A172 (cell line): ENCODE measurements at places on chromosomes 6 and 20. TPM values are rescaled to one million over a fixed set of nuclear protein-coding genes. Genes with fewer than 3 reads are reported as not detected.

SMPDL3A gene
- total RNA-seq: 5.3 and 6.3 TPM in 2 replicates

RBM12 gene
- 50.9 and 51.3 TPM in 2 replicates for total RNA-seq

SYCP2L gene
- total RNA-seq: 0.07 and 0.57 TPM in 2 replicates

TRIM40 gene
- not detected in 2 replicates for total RNA-seq

WFDC5 gene
- not detected in 2 replicates for total RNA-seq

SMIM28 gene
- total RNA-seq: not detected in 2 replicates

MEI4 gene
- total RNA-seq: not detected in 2 replicates

FAM83C gene
- 0.24 TPM in 1 of 2 replicates, not detected in the other for total RNA-seq

SSTR4 gene
- total RNA-seq: not detected in 2 replicates

MYL9 gene
- 9.4 and 9.8 TPM in 2 replicates for total RNA-seq

TAB2 gene
- 20.9 and 26.6 TPM in 2 replicates for total RNA-seq

SIRPD gene
- not detected in 2 replicates for total RNA-seq

EFCAB8 gene
- not detected in 2 replicates for total RNA-seq

SAMD3 gene
- 0.07 and 0.28 TPM in 2 replicates for total RNA-seq

- no peak for DNase-seq
Measured at GRCh38 chr20:60180986-60181385, 222.8 kb downstream of the CDH26 start.

DNA sequence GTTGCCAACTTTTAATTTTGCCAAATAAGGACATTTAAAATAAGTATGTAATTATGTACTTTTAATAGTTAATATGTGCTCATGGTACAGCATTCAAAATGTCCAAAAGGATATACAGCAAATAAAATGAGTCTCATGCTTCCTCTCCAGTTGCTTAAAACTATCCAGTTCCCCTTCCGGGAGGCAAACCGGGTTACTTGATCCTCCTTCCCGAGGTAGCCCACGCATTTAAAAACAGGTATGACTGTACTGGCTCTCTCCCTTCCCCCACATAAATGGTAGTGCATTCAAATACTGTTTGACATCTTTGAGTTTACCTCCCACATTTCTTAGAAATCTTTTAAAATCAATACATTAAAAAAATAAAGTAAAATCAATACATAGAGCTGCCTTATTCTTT lies 66.4 kb downstream of the PHF20 start:
- DNase-seq: no peak

GRCh38 chr6:163777716-163778115 lies 363.2 kb downstream of the QKI start:
- no peak for DNase-seq

DNA sequence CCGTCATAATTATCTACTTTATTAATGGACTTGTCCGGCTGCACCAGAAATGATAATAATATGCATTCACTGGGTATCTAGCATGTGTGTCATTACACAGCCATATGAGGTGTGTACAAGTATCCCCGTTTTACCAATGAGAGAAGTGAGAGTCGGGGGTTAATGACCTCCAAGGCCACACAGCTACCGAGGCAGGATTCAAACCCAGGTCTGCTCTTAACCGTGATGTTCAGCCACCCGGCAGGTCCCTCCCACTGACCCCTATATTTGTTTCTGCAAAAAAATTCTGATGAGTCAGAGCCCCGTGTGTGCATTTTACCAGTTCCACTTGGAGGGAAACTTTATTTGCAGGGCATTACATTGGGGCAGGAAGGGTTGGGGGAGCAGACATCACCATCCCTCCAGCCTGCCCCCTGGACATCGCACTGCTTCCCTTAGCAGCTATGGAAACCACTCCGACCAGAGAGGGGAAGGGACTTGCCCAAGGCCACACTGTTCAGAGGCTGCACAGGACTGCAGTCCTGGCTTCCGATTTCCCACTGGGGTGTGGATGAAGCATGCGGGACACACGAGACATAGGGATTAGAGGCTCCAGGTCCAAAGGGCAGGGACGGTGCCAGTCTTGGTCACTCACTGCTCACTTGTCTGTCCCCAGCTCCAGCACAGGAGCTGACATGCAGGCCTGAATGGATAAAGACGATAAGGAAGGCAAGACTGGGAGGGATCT lies 10.1 kb upstream of the SRC start:
- peak; percentile 23 for DNase-seq

- no peak for DNase-seq
Measured at GRCh38 chr6:81093051-81093450, 659.4 kb downstream of the TENT5A start.

- DNase-seq: no peak
Measured at GRCh38 chr6:28258877-28259777, at the start of gene NKAPL. Gene NKAPL, plus strand, starts transcription at chr6:28259297. Its CDS starts 75 bp downstream, at chr6:28259372.

DNA sequence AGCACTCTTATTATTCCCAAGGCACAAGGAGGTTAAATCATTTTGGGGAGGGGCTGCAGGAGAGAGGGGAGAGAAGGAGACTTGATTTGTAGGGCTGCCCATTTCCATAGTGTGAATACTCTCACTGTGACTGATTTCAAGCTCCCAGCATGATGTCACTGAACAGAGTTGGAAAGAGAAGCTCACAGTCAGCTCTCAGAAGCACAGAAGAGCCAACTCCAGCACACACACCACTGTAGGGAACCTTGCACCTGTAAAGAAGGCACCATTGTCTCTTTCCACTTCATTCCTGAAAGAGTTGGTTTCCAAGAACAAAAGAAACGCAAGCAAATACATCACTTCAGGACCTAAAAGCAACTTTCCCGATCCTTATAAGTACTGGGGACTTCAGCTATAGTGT lies 12.7 kb upstream of the STK35 start:
- no peak for DNase-seq

DNA sequence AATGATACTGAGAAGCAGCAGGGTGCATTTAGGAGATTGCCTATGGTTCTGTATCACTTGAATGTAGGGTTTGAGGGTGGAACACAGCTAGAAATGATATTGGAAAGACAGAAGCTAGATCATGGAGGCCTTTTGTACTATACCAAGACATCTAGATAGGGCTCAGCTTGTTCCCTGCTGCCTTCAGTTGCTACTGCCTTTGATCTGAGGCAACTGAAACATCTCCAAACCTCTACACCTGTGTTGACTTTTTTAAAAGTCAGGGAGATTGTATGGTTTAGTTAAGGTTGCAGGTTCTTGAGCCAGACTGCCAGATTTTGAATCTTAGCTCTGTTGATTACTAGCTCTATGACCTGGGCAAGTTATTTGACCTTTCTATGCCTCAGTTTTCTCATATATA lies 12.7 kb downstream of the BLTP3A start:
- DNase-seq: no peak

DNA sequence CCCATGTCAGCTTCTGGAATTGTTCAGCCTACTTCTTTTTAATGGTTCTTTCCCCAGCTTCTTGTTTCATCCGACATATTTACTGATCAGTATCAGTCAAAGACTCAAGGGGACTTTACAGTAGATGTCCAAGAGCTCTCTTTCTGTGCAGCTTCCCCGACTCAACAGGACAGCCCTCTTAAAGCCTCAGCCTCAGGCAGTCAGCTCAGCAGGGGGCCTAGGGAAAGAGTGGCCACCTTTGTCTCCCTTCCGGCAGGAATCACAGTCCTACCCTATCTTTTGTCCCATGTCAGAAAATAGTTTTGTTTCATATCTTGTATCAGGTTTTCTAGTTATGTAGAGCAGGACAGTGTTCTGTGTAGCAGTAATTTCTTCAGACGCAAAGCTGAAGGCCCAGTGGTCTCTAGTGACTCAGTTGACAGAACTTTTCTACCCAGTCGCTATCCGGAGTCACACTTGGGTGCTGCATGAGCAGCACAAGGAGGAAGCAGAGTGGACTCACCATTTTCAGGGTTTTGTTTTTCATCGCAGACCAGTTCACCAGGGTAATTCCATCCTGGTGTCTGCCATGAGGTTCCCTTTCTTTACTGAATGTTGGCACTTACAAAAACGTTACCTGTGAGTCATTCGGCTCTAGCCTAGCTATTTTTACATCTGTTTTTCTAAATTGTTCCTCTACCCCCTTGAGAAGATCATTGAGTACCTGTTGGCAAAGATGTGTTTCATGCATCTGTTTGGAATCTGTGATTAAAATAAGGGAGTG lies 47.7 kb downstream of the SPATA2 start:
- no peak for DNase-seq

DNA sequence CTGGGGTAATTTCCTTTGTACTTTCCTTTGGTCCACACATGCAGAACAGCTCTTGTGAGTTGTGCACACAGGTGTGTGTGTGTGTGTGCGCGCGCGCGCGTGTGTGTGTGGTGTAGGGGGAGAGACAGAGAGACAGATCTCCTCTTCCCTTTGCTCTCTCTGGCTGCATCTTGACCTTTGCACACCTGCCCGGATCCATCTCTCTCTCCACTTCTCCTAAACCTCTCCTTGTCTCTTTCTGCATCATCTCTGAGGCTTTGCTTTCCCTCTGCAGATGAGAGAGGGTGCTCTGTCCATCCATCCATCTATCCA lies 67.0 kb downstream of the SRC start:
- no peak for DNase-seq

- DNase-seq: peak; percentile 12
Measured at GRCh38 chr6:96522465-96523009, 931 bp downstream of the UFL1 start.

DNA sequence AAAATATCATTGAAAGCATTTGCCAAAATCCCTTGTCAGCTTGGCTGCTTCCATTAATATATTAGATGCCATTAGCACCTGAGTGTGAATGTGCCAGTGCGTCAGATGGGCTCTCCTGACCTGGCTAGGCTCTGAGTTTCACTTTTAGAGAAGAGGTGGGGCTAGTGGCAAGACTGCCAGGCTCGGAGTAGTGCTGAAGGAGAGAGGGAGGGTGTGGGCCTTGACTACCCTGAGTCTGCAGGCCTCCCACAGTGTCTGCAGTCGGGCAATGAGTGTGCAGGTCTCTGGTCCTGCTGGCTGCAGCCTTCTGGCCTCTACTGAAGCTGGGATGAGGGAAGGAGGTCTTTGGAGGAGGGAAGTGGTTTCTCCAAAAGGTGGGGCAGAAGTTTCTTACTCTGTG lies 34.6 kb upstream of the PNPLA1 start:
- DNase-seq: no peak

- DNase-seq: no peak
Measured at GRCh38 chr20:61692479-61692878, 373.2 kb downstream of the TAF4 start.

- no peak for DNase-seq
Measured at GRCh38 chr20:58628491-58629214, 22.4 kb upstream of the STX16 start.

- DNase-seq: no peak
Measured at GRCh38 chr20:10357061-10357708, 76.8 kb downstream of the MKKS start.

GRCh38 chr6:87936065-87936464 lies 111.6 kb upstream of the SPACA1 start:
- DNase-seq: no peak

- no peak for DNase-seq
Measured at GRCh38 chr6:122222761-122223160, 176.7 kb upstream of the HSF2 start.

- no peak for DNase-seq
Measured at GRCh38 chr20:47531458-47531857, 29.8 kb downstream of the NCOA3 start.

DNA sequence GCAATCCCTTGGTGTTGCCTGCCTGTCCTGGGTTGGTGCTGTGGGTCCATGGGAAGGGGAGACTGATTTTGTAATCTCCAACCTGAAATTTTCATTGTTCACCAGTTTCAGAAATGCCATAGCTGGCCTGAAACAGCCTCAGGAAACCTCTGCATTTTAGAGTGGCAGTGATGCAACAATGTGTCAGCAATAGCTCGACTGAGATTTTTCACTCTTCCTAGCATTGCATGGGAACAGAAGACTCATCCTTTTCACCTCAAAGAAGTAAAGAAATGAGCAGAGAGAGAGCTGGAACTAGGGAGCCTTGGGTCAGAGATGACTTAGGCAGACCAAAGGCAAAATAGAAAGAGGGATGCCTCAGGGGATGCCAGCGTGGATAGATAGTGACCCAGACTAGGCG lies 23.7 kb upstream of the TMEM14A start:
- DNase-seq: no peak

DNA sequence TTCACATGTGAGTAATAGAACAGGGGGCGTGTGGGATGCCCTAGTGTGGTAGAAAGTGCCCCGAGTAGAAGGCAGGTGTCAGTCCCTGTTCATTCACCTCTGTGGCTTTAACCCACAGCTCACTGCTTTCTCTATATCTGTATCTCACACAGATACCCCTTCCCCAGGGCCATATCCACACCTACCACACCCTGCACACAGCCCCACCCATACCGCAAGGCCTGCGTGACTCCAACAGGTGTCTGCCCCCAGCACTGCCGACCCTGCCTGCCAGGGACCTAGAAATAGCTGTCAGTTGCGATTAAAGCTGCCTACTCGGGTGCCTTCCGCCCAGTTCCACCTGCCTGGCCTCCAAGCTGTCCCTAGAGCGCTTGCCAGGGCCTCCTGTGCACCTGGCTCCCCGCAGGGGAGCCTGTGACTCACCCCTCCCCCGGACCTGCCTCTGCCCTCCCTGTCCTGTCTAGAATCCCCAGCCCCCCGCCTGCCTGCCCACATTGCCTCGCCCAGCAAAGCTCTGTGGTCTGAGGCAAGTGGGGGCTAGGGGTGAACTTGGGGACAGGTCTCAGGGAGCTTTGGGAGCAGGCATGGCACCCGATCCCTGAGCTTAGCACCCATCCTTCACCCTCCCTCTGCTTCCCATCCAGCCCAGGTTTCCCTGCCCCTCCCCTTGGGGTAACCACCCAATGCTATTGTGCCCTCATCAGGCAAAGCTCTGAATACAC lies 38.3 kb upstream of the ID1 start:
- DNase-seq: peak; percentile 59

DNA sequence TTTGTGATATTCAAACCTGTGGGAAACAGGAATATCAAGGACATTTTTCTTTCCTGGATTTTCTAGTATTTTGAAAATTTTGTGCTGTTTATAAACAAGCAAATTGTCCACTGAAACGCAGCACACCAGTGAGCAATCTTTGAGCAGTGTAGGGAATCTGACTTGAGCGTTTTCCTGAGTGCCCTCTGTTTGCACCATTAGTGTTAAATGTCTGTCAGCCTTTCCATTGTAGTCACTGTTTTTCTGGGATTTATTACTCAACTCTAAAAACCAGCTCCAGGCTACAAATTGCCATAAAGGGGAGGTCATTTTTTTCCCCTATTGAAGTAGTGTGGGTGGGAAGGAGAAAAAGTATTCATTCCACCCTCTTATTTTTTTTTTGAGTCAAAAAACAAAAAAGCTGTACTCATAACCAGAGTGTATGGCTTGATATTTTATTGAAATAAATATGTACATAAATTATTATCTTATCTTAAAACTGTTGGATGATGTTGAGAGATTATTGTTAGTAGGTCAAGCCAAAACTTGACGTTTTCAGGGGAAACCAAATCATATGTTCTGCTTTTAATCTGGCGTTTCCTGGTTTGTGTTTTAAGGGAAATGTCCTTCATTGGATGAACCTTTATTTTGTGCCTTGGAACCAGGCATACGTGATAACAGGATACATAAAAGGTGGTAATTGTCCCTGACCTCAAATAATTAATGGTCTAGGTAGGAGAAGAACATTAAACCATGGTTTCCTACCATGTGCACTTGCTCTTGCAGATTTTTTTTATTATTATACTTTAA lies 51.8 kb downstream of the TSHZ2 start:
- no peak for DNase-seq

- no peak for DNase-seq
Measured at GRCh38 chr6:111890988-111891387, 17.7 kb upstream of the FYN start.
